ENCODE measurements at places on chromosomes 3 and 15.

DNA sequence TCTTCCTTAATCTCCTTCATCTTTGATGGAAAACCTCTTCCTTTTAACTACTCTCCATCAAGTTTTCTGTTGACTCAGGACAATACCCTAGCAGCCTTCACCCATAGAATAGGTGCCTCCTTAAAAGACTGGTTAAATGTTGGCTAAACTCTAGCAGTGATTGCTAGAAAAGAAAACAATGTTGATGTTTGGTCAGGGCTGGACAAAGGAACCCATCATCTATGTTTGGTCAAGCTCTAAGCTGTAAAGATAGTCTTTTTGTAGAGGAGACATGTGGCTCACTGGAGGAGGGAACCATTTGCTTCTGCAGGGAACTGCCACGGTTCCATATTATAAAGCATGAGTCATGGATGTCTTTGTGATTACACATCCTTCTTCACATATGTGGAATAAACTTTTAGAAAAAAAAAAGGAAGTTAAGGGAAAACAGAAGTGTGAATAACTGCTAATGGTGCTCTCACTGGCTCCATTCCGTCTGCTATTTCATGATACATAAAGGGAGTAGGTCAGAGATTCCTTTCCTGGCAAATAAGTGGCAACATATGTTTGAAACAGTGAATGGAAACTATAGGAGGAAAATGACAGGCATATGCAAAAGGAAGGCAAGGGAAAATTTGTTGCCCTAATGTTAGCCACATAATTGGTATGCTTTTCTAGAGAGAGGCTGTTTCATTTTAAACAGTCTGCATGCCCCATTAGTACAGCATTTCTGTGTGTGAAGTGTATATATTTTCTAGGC, 78.2 kb downstream of the CMSS1 start:
- DNase-seq, result peak; percentile 73

DNA sequence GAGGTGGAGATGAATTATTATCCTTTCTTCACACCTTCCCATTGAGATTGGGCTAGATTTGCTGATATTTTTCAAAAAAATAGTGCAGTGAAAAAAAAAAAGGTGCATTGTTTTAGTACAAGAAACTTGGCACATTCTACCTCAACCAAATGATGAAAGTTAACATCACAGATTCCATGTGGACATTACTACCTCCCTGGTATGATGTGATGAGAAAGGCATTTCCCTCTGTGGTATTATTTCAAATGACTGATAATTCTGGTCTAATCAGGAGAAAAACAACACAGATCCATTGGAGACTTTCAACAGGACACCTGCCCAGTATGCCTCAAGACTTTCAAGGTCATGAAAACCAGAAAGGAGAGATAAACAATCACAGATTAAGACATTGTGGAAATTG, 313.4 kb downstream of the BCHE start:
- no peak for DNase-seq

DNA sequence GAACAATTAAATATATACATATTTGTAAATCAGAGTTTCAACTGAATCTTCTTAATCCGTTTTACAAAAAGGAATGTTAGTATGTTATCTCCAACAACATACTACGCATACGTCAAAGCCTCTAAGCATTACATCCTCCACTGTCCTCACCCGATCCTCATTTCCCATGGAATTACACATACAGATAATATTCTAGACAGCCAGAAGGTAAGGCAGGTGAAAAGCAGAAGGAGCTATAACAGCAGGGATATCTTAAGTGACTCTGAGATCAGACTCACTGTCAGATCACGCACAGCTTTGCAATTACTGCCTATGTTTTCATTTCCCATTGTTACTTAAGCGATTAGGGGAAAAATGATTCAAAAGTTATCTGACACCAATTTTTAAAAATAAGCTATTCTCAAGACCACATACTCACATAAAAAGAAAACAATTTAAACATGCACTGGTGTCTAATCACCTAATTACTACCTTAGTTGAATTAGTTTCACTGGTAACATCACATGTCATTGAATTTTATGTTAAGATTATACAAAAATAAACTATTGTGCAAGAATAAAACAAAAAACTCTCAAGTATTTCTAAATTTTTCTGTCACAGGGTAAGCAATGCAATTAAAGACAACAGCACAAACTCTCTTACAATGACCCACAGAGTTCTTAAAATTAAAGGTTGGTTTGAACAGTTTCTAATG, 92.8 kb downstream of the TBL1XR1 start:
- no peak for DNase-seq

DNA sequence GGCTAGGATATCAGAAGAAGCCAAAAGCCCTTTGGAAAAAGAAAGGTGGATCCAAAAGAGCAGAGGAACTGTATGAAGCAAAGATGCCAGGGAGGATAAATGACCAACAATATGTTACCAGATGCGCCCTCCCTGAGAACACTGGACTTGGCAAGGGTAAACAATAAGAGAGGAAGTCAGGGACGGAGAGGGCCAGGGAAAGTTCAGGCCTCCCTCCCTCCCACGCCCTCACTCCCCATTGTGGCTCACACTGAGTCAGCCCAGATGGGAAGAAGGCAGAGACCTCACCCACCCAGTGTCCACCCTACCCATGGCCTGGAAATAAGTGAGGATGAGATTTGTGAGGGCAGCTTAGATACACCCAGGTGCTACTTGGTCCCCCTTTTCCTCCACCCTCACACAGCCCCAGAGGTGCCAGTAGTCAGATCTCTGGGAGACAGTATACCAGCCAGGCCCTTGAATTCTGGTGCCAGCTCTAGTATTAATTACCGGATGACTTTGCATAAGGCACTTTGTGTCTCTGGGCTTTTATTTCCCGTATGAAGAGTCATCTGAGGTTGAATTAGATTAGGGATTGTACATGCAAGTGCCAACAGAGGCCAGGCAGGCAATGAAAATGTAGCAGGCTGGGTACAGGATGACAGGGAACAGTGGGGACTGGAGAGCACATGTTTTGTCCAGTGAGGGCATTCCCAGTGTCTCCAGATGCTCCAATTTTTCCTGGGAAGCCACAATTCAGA, 35.1 kb upstream of the FRMD4B start:
- peak; percentile 70 for DNase-seq

DNA sequence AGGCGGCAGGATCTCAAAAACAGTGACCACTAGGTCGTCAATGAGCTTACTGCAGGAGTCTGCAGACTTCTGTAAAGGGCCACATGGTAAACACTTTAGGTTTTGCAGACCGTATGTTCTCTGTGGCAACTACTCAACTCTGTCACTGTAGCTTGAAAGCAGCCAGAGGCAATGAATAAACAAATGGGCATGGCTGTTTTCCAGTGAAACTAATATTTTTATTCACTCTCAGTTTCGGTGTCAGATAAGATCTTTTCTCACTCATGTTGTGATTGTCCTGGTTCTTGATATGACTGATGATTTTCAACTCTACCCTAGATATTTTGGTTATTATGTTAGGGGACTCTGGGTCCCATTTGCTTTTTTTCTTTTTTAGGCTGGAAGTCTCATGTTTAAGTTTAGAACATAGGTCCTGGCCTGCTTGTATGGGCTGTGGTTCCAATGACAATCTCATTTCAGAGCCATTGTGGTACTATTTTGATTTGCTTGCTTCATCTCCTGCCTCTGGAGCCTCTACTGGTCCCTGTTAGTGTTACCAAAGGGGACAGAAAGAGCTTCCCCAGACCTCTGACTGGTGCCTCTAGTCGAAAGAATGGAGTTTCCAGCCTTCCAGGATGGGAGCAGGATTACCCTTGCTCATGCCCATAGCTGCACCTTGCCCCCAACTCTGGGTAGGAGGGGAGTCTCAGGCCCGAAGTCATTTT, 222.0 kb downstream of the STT3B start:
- no peak for DNase-seq

- DNase-seq, result no peak
Observed at GRCh38 chr3:106025151-106025722, 156.4 kb upstream of the CBLB start.

GRCh38 chr3:175743733-175744400, 884.7 kb downstream of the NAALADL2 start:
- no peak for DNase-seq

GRCh38 chr15:42804739-42805138, 67.8 kb upstream of the CDAN1 start:
- DNase-seq, result no peak
